Stimulated activated CD4-positive, alpha-beta T cell treated with anti-CD3 and anti-CD28 coated beads, Interleukin-1b, Interleukin-23, amount 100 ng/mL, for 48 hours (primary cell): ENCODE measurements at places on chromosomes 3 and 15.

GRCh38 chr15:94186770-94187331 is 44.5 kb upstream of the MCTP2 start:
- no peak for DNase-seq

DNA sequence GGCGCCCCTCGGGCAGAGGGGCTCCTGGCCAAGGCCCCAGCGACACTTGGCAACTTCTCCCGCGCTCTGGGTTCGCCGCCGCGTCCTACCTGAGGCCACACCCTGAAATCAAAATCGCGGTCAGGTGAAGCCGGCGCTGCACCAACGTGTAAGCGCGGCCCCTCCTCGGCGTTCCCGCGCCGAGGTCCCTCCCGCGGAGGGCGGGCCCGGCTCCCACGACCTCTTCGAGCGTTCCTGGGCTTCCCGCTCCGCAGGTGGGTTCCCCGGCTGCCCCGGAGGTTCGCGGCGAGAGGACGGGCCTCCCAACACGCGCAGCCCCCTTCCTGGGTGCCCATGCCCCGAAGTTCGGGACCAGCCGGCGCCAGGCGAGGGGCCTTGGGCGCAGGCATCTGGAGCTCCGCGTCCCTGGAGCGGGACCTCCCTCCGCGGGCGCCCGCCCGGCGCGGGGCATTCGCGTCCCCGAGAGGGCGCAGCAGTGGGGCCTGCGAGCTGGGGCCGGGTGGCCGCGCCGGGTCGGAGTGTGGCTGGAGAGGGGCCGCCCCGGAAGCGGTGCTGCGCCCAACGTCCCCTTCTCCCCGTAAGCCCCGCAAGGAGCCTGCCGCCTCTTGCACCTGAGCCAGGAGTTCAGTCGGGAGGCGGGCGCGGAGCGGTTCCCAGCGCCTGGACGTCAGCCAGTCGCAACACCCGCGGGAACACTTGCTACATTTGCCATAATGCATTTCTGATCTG is 13.7 kb downstream of the PAK6 start:
- DNase-seq, result no peak

GRCh38 chr3:183699238-183699947 is 1.8 kb downstream of the YEATS2 start:
- no peak for DNase-seq

GRCh38 chr15:64767203-64767602 is 8.2 kb downstream of the RBPMS2 start:
- no peak for DNase-seq

DNA sequence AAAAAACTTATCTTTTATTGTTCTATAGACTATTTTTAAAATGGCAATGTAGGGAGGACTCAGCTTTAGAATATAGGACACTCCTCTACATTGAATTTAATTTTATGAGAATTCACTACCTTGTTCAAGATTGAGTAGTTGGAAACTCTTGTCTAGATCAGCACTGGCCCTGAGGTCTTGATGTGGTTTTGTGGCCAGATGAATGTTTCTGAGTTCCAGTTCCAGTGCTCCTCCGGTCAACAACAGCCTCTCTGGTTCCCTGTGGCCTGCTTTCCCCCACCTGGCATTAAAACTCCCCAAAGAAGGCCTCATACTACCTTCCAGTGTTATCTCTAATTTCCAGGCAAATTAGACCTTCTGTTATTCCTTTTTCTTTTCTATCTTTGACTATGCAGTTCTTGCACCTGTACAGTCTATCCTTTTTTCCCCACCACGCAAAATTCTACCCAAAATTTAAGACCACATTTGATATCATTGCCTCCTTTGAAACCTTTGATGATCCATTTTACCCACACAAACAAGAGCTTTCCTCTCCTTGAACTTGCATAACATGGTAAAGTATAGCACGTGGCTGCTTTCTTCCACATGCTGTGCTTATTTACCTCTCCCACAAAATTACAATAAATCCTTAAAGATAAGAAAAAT is 9.6 kb upstream of the ANP32A start:
- peak; percentile 12 for DNase-seq

DNA sequence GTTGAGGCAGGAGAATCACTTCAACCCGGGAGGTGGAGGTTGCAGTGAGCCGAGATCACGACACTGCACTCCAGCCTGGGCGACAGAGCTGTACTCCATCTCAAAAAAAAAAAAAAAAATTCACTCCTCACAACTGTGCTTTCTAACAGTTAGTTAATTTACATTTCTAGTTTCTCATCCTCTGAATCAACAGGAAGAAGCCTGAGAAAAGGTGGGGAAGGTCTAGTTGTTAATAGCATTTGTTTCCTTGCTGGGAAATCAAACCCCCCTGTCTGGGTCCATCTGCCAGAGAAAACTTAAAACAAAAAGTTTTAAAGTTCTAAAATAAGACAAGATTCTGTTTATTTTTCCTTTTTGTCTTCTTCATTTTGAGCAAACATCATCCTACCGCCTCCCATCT is 62.3 kb downstream of the TMEM39A start:
- DNase-seq, result no peak

GRCh38 chr3:111610189-111610588 is 15.0 kb upstream of the ZBED2 start:
- no peak for DNase-seq

- peak; percentile 50 for DNase-seq
Observed at GRCh38 chr3:136751316-136752171, 634 bp downstream of the STAG1 start.

DNA sequence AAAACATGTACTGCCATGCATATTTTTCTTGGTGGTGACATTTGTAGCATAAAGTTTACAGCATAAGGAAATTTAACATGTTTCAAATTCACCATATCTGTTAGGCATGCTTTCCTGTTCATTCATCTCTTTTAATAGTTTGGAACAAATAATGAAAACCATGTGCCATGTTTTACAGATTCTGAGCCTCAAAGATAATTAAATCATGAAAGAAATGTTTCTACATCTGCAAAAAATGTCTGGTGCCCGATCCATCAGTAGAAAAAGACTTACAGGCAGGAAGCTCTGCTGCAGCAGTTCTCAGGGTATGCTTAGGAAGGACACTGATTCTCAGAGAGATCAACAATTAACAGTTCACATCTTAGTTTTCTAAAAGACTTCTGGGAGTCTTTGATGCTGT is 316.2 kb downstream of the IL5RA start:
- DNase-seq, result no peak

DNA sequence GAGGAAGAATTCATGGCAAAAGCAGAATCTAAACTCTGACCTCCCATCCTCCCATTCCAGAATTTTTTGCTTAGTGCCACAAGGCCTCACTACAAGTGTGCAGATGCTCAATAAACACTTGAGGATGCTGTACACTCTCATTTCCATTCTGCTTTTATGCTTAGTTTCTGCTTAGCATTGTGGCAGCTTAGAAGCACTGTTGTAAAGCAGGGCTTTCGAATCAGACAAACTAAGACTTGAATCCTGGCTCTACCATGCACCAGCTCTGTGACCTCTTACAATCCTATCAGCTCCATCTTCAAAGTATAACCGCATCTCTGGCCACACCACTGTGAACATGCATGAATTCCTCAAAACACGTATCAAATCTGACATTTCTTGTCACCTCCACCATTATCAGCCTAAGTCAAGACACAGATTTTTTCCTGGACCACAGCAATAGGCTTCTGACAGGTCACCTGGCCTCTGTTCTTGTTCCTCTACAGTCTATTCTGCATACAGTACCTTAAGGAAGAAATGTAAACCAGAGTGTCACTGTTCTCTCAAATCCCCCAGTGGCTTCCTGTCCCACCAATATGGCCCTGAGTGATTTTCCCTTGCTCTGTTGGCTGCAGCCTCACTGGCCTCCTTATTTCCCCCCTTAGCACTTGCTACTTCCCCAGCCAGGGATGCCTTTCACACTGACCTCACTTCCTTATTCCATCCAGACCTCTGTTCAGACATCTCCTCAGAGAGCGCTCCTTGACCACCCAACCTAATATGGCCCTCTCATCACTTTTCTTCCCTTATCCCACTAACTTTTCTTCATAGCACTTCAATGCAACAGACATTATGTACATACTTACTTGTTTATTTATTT is 8.1 kb upstream of the PHC3 start:
- no peak for DNase-seq

- DNase-seq, result no peak
Observed at GRCh38 chr3:79473993-79474392, 293.8 kb downstream of the ROBO1 start.

- DNase-seq, result no peak
Observed at GRCh38 chr3:169668072-169668956, 4.8 kb upstream of the MECOM start.

DNA sequence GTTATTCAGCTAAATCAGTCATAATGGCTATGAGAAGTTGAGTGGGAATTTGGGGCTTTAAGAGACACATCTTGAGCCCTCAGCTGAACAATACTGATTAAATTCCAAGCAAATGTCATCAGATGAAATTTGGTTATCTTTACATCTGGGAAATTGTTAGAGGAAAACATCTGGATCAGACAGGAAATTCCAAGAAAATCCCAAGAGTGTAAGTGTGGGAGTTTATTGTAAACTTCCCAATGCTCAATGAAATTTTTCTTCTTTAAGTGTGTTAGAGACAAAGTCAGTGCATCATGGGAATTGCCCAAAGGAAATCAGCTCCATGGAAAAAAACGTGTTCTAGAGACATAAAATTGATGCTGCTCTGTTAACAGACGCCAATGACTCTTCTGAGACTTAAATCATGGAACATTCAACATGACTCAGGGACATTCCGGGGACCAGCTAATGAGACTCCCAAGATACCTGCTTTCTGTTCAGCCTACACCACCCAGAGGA is 19.8 kb upstream of the DCLK3 start:
- no peak for DNase-seq

GRCh38 chr15:74217907-74218885 is 15.6 kb upstream of the STRA6 start:
- DNase-seq, result no peak

- no peak for DNase-seq
Observed at GRCh38 chr3:196177567-196177966, 33.6 kb downstream of the ZDHHC19 start.

- no peak for DNase-seq
Observed at GRCh38 chr3:130823241-130823884, 70.5 kb upstream of the ATP2C1 start.

- no peak for DNase-seq
Observed at GRCh38 chr3:112117841-112118571, 15.0 kb downstream of the GCSAM start.

DNA sequence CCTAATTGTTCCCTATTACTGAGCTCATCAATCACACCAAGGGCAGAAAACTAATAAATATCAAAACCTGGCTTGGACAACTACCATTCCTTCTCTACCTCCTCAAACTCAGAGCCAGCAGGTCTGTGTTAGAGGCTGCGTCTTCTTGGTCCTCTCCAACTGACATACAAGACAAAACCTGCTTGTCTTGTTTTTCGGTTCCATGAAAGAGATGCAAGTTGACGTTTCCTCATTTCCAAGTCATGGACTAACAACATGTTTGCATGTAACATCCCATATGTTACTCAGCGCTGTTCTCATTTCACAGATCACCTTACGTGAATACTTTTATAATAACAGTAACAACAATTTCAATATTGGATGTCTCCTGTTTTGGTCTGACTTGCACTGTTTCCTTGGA is 110.9 kb downstream of the LMLN start:
- DNase-seq, result no peak

- DNase-seq, result no peak
Observed at GRCh38 chr3:58608648-58609047, 31.5 kb upstream of the FAM107A start.

DNA sequence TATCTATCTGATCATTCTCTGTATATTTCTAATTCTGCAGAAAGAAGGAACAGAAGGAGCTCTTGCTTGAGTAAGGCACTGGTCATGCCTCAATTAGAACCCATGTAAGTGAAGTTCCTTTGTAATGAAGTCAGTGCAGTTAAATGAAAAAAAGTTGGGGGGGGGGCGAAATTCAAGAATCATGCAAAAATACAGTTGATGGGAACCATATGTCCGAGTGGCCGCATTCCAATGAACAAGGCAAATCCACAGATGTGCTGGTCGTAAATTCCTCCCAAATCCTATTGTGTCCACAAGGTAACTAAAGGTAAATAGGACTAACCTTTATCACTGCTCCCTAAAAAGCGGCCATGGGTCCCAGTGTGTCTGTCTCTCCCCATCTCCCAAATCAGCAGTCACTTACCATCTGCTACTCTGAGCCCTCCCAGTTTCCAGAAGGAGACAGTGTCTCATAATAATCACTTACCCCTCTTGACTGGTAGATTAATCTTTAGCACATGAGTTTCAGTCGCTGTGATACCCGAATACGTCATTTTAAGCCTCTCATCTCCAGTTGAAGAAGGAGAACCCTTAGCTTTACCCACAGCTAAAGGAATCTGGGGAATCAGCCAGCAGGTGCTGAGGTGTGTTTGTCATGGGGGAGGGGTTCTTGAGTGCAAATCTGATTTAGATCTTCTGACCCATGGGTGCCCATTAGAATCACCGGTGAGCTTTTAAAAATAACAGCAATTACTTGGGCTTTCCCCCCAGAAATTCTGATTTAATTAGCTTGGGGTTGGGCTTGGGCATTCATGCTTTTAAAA is 56.3 kb upstream of the EPHB3 start:
- no peak for DNase-seq

- peak; percentile 24 for DNase-seq
Observed at GRCh38 chr3:42519568-42519962, 17.1 kb downstream of the VIPR1 start.

- DNase-seq, result no peak
Observed at GRCh38 chr3:7779331-7779730, 722.3 kb upstream of the LMCD1 start.

- DNase-seq, result peak; percentile 35
Observed at GRCh38 chr3:39101022-39101689, 6.3 kb downstream of the GORASP1 start.

GRCh38 chr15:75920079-75920478 is 16.4 kb downstream of the FBXO22 start:
- no peak for DNase-seq

GRCh38 chr15:52303093-52303772 is 7.6 kb upstream of the MYO5C start:
- DNase-seq, result no peak

- DNase-seq, result no peak
Observed at GRCh38 chr3:52831500-52832301, 1.2 kb upstream of the ITIH4 start.

DNA sequence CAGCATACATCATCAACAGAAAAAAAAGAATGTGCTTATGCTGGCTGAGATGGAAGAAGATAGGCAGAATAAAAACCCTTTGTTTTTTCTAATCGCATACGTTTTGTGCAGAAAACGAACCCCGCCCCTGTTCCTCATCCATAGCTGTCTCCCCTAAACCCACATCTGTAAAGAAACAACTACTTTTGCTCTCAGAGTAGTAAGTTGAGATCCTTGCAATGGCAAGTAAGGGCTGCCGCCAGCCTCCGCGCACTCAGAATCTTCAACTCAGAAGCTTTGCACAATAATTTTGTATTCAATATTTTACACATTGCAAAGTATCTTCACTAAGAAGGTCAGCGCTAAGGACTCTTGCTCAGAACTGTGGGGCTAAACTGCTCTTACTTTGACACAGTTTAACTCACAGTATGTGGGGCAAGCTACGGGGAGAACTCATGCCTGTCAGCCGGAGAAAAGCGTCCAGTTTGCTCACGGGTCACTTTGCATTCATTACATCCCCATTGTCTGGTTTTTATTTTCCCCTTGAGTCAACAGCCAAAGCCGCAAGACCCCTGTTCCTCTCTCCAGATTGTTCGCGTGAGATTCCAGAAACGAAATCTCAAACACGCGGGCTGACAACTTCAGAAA is 1.0 kb downstream of the LYSMD4 start:
- no peak for DNase-seq

GRCh38 chr3:34382859-34383258 is 584.4 kb downstream of the PDCD6IP start:
- DNase-seq, result no peak

GRCh38 chr3:170605490-170605889 is 19.6 kb upstream of the SLC7A14 start:
- no peak for DNase-seq

- peak; percentile 13 for DNase-seq
Observed at GRCh38 chr3:49161808-49162530, 4.2 kb downstream of the CCDC71 start.
